ENCODE measurements at places on chromosomes 7 and 10.
A peak's percentile ranks its signal among the peaks of the same experiment; 100 is the strongest.

- no peak for DNase-seq
Measured at GRCh38 chr7:101549734-101550133, 79.4 kb downstream of the MYL10 start.

GRCh38 chr10:133260895-133261725, 15.6 kb downstream of the ADAM8 start:
- peak; percentile 74 for DNase-seq

- DNase-seq, result no peak
Measured at GRCh38 chr10:2212244-2212834, 475.0 kb upstream of the ADARB2 start.

DNA sequence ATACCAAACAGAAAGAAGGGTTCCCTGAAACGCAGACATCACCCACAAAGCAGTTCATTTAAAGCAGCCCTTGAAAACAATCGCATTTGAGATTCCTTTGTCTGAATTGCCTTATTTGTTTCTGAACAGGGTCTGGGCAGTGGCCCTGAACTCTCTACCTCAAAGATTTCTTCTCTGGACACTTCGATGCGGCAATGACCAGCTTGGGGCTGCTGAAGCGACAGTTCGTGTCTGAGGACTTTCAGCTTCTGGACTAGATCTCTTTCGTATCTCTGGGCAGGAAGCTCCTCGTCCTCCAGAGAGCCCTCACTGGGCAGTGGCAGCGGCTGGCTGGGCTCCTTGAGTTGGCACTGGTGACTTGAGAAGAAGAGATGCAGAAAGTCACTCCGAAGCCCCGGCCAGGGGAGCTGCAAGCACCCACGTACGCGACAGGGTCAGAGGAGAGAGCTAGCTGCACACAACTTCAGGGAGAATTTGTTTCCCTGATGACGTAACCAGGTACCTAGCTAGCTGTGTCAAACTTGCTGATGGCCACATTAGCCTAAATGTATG, 96.3 kb downstream of the SMURF1 start:
- DNase-seq, result no peak

- no peak for DNase-seq
Measured at GRCh38 chr10:102735065-102735562, 8.6 kb upstream of the WBP1L start.

GRCh38 chr10:97854743-97855142, 5.1 kb downstream of the GOLGA7B start:
- no peak for DNase-seq

GRCh38 chr10:132509506-132510173, 27.9 kb upstream of the INPP5A start:
- DNase-seq, result no peak

- DNase-seq, result no peak
Measured at GRCh38 chr10:63574011-63574410, 52.8 kb downstream of the REEP3 start.

- no peak for DNase-seq
Measured at GRCh38 chr7:52317921-52318320, 717.5 kb upstream of the POM121L12 start.

DNA sequence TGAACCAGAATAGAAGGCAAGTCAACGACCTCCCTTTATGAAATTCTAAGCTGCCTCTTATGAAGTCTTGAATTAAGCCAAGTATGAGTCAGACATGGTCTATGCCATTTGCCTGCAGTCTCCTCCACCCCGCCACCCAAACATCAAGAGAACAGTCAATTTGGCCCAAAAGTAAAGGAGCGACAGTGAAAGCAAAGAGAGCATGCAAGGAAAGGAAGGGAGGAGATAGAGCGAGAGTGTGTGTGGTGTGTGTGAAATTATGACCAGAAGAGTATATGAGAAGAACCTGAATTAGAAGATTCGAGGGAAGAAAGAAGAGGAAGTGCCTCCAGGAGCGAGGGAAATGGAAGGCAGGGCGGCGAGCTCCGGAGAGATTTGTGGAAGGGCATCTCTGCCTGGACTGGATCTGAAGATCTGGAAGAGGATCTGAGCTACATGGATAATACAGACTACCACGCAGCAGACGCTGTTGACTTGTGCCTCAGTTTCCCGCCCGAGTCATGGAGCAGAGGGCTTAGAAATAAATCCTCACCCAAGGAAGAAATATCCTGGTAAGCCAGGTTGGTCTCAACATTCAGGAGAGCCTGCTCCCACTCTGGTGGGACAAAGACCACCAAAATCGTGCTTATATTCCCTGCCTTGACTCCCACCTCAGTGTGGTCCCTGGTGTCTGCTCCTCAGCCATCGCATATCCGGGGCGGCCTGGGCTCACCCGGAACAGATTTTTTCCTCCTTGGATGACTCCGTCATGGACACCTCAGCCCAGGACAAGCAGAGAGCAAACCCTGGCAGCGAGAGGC, 459 bp downstream of the ZDHHC6 start:
- peak; percentile 8 for DNase-seq

DNA sequence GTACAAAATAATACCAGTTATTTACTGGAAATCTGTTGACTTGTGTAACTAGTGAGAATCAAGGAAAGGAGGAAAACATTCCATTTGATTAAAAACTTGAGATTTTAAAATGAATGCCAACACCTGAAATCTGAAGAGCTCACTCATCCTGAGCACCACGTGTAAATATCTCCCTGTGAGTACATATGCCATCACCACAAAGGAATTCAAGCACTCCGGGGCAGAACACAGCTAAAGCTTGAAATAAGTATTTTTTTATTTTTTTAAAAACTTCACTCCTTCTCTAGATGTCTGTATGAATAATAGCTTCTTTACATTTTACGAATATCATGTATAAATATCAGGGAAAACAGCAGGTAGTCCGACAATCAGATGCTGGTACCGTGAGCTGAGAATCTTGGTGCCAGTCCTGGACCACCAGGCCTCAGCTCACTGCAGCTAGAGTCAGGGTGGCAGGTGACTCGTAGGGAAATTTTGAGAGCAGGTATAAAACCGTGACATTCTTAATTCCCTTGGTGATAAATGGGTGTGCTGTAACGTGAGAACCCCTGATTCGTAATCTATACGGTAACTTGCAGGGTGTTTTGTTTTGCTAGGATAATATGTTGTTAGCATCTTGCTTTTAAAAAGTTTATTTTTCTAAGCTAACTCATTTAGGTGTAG, 12.7 kb downstream of the LMTK2 start:
- no peak for DNase-seq
